Cerebellar nuclear complex (tissue), 1 donor: ENCODE measurements at places on chromosomes 6 and 20.

DNA sequence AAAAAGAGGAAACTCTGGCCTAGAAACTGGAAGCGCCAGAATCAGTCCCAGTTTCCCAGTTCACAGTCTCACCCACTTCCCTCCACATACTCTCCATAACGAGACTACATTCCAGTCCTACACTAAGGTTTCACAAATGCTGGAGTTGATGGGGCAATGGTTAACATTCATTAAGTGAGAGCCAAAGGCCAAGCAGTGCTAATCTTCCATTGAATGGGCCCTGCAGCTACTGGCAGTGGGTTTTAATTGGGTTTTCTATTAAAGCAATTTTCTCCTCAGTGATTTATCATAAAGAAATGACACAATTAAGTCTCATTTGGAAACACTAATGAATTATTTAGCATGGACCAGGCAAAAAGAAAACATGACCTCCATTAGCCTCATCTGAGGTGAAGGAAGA, 20.8 kb upstream of the NRSN1 start:
- no peak for DNase-seq

DNA sequence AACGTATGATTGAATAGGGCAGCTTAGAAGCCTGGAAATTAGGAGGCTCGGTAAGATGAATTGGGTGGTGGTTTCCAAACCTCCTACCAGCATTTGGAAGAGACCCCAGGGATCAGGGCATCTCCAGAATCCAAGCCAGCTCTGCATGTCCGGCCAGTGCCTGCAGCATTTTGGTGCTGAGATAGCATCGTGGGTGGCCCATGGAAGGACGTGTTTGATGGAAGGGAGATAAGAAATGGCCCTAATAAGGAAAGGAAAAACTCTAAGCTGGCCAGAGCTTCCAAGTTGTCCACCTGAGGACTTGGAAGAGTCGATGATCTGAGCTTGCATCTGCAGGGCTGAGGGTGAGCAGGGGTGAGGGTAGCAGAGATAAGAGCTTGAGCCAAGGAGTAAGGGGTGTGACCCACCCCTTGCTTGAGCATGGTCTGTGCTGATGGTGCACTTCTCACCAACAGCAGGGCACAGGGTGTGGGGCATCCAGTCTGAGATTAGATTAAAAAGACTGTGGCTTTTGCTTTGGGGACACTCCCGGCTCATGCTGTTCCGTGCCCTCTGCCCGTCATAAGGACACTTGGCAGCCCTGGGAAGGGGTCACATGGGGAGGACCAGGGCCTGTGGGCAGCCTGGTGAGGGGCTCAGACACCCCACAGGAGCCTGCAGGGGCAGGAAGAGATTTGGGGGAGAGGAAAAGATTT, 213.2 kb downstream of the ERMARD start:
- DNase-seq = no peak

DNA sequence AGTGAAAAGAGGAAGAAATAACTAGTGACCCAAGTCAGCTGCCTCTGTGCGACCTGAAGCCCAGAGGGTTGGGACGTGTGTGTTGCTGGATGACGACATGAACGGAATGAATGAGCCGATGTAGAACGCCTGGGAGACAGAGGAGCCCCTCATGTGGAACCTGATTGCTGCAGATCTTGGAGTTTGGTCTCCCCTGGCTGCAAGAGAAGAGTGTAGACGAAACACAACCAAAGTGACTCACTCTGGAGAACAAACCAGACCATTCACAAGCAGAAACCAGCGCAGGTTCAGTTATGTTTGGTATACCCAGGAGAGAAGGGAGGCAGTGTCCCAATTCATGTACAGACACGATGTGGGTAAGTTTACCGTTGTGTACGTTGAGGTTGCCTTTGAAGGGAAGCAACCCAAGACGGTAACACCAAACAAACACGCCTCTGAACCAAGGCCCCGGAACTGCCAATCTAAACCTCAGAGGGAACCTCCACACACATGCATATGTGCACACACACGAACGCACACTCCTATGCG, 265.9 kb downstream of the BMP7 start:
- no peak for DNase-seq

- DNase-seq = no peak
These were observed 3.3 kb downstream of the KCNS1 start for GRCh38 chr20:45097485-45098102.

DNA sequence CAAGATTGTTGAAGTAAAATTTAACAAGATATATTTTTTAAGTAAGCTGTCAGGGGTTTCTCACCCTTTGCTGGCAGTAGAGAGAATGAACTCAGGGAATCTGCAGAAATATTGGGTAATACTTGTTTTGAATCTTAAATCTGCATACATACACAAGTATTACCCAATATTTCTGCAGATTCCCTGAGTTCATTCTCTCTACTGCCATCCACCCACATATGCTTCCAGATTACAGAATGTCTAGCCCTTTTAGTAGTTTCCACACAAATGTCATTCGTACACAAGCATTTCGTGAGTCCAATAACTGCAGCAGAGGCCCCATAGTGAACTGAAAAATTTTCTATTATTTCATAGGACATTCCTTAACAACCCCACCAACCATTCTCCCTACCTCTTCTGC, 69.6 kb upstream of the TNFRSF21 start:
- no peak for DNase-seq

DNA sequence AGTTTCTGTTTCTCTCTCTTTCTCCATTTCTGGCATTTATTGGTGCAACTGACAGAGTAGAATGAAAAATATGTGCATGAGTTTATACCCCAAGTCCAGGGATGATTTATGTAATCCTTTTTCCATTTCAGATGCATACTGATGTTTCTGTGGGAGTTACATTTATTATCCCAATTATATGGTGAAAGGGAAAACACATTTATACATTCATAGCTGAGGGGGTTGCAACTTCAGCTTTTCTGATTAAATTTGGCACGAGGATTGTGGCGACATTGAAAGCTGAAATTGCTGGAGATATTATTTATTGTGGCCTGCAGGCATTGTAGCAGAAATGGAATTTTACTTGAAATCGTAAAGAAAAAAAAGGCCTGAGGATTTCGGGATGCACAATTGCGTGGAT, 31.5 kb upstream of the FNDC1 start:
- no peak for DNase-seq

DNA sequence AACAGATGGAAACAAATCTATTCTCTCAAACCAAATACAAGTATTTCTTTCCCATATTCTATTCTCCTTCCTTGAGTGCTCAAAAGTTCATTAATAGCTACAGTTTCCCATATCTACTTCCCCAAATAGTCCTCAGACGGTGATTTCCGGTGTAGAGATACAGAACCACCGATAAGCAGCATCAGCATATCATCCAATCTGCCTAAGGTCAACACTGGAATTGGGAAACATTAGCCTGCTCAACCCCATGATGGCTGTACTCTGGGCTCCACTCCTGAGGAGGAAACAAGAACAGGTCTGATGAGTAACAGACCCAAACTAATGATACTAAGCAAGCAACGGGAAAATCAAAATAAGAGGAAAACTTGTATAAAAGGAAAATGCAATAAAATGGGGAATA, 115.6 kb downstream of the EPB41L2 start:
- DNase-seq = no peak

DNA sequence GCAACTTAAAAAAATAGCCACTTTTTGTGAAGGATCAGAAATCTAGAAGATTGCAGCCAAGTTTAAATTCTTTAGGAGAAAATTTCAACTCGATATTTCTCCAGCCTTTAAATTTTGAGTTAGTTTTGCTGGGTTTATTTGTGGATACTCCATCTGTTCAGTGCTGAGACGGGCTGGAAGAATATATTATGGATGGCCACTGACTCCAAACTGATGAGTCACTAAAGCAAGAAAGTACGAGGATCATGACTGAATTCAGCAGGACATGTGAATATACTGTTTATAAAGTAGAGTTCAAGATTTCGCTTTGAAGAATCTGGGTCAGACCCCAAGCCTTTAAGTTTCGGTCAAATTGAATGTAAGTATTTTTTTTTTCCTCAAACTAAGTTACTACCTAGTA, 199.5 kb downstream of the ADGRB3 start:
- DNase-seq = no peak

- no peak for DNase-seq
These were observed 28.2 kb downstream of the SYTL3 start for GRCh38 chr6:158677906-158678578.

DNA sequence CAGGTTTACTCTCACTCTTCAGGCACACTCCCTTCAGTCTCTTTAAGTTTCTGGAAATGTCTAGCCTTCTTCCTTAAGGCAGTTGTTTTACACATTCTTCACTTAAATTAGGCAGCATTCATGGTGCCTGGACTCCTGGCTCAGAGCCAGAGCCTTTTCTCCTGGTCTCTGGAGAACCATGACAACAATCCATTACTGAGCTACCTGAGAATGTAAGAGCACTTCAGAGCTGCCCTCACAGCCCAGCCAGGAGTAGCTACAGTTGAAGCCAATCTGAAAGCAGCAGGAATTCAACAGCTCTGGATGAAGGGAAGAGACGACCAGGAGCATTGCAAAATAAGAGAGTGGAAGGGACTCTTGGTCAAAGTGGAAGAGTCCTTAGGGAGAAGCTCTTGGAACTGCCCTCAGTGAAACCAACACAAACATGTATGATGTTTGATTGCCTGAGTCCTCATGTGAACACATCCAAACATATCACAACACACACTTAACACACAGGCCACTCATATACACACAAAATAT, 416.8 kb upstream of the SPTLC3 start:
- DNase-seq = no peak

DNA sequence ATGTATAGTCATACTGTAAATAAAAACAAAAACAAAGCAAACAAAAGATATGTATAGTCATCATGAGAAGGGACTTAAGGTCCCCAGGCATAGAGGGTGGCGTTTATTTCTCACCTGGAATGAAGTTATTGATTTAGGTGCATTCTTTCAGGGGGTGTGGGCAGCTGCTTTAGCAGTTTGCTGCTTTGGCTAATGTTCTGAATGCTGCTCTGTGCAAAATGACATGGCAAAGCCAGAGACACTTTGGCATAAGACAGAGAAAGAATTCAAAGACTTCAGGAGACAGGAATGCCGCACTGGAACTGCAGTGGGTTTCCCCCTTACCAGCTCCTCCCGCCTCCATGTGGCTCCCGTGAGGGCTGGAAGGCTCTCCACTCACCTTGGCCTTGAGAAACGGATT, 36.4 kb upstream of the NELFCD start:
- DNase-seq = no peak

GRCh38 chr6:132934496-132934895, 120.1 kb downstream of the RPS12 start:
- DNase-seq = no peak
